ENCODE measurements at places on chromosomes 6 and 20.
A peak's percentile ranks its signal among the peaks of the same experiment; 100 is the strongest.

GRCh38 chr20:53930651-53931504 lies 139.5 kb downstream of the BCAS1 start:
- DNase-seq, result no peak

GRCh38 chr6:41914869-41915530 lies 5.9 kb downstream of the MED20 start:
- no peak for DNase-seq

DNA sequence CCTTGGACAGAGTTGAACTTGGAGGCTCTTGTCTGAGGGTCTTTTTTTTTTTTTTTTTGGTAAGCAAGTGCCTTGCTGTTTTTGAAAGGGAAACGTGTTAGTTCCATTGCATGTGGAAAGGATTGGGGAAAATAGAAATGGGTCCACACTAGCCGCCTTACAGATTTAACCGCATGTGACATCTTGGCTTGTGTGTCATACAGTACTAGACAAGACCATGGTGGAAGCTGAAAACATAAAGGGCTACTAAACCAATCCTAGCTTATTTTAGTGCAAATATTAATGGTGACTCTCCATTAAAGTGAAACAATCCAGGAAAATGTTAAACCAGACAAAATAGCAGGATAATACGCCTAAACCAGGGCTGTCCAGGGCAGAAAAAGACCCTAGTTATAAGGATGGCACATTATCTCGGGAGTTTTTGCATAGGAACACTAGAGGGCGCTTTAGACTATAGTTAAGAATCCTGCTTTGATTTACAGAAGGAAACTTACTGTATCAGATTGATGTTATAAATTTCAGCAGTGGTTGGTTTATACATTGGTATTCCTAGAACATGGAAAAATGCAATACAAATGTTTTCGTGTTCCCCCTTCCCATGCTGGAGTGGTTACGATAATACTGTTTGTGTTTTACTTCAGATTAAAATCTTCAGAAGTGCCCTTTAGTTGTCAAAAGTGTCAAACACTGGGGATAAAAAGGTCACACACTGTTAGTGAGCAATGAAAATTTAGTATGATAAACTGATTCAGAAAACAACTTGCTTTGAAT lies 59.8 kb upstream of the DEK start:
- no peak for DNase-seq

GRCh38 chr6:30893001-30893591 lies 8.8 kb downstream of the DDR1 start:
- no peak for DNase-seq

GRCh38 chr20:19833395-19833794 lies 75.3 kb downstream of the RIN2 start:
- no peak for DNase-seq

- DNase-seq, result no peak
These were observed 42.8 kb upstream of the UBR2 start for GRCh38 chr6:42520786-42521607.

GRCh38 chr20:24985802-24986201 lies 6.7 kb downstream of the APMAP start:
- DNase-seq, result no peak

DNA sequence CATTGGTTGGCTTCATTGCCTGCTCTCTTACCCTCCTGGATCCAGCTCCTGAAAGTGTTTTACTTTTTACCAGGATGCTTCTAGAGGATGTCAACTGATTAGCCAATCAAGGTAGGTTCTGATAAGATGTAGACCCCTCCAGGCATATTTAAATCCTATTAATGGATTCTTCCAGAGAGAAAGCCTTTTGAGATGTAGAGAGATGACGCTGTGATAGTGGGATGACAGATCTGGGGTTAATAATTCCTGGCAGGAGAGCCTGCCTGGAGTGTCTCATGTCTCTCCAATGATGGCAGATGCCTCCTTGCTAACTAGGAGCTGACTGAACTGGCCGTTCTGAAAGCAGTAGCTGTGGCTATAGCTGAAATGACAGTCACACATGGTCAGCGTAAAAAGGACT lies 116.9 kb upstream of the DTNBP1 start:
- DNase-seq, result no peak

GRCh38 chr6:131122007-131122406 lies 13.3 kb upstream of the AKAP7 start:
- DNase-seq, result no peak

DNA sequence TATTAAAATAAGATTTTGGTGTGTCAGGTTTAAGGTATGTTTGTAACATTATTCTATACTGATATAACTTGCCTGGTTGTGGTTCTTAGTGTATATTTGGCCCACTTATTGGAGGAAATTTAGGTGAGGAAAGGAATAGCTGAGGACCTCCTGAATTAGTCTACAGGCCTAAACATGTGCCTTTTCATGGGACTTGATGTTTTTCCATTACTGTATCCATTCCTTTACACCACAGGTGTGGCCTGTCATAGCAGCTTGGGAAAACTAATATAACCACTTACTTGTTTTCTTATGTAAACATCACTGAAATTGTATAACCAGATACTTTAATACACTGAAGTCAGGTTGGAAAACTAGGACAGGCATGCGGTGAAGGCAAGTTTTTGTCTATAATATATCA lies 27.6 kb downstream of the BCKDHB start:
- no peak for DNase-seq

DNA sequence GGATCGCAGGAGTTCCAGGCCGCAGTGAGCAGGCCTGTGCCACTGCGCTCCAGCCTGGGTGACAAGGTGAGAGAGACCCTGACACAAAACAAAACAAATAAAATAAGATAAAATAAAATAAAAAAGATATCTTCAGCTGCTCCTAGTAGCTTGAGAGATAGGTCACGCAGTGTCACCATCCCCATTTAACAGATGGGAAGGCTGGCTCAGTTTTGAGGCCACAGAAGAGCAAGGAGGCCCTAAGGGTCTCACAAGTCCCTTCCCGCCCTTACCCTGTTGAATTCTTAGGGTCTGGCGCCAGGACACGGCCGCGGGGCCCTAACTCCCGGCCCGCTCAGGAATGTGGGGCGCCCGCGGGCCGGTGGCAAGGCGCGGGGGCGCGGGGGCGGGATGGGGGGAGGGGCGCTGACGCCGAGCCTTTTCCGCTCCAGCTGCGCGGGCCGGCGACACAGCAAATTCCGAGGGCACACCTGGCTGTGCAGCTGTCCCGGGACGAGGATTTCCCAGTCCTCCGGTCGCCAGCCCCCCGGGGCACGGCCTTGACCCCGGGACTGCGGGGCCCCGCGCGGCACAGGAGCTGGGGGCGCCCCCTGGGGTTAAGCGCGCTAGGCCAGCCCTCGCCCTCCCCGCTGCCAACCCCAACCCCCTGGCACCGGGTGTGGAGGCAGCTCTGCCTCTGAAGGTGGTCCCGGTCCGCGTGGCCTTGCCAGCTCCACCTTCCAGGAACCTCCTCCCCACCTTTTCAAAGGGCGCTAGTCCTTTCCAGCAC lies 10.3 kb upstream of the R3HDML start:
- peak; percentile 5 for DNase-seq

DNA sequence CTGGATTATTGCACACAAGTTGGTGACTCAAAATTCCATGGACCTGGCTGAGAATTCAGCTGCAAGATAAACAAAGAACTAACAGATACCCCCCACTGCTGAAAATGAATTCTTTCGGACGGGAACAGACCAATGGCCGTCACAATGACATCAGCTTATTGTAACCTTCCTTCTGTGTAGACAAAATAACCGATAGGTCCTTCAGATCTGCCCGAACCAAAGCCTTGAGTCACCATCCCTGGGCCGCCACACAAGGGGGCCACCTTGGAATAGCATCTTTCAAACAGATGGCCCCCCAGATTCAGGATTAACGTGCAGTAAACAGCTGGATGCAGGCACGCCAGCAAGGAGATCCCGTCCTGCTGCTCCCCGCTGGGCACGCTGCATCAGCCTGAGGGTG lies 214.0 kb upstream of the EXOC2 start:
- no peak for DNase-seq

DNA sequence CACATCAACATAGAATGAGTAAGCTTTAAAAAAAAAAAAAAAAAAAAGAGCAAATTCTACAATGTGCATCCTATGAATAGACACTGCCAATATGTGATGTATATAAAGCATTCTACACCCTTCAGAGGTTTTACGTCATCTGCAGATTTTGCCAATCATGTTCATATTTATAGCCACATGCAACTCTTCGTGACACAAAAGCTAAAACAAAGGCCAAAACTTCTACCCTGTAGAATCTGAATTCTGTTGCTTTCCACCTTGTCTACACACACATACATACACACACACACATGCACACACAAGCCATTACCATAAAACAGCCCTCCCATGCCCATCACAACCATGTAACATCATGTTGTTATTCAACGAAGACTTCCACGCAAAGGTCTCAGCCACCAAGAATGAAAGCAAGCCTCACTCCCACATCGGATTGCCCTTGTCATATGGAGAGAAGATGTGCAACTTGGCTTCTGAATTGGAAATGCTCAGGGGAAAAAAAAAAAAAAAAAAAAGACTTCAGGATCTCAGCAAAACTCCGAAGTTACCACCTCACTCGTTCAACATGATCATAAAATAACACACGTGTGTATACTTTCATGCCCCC lies 479.4 kb upstream of the JARID2 start:
- DNase-seq, result no peak

Data from stimulated activated CD4-positive, alpha-beta T cell treated with anti-CD3 and anti-CD28 coated beads, Interleukin-2, amount 100 ng/mL, for 48 hours (primary cell).